ENCODE measurements at places on chromosomes 2 and 18.

- DNase-seq: peak; percentile 27
Measured at GRCh38 chr18:80022613-80023012, 11.6 kb upstream of the RBFA start.

- DNase-seq: no peak
Measured at GRCh38 chr2:101399021-101399799, 11.9 kb upstream of the CREG2 start.

GRCh38 chr2:241987726-241988125 is 118.2 kb downstream of the RTP5 start:
- no peak for DNase-seq

DNA sequence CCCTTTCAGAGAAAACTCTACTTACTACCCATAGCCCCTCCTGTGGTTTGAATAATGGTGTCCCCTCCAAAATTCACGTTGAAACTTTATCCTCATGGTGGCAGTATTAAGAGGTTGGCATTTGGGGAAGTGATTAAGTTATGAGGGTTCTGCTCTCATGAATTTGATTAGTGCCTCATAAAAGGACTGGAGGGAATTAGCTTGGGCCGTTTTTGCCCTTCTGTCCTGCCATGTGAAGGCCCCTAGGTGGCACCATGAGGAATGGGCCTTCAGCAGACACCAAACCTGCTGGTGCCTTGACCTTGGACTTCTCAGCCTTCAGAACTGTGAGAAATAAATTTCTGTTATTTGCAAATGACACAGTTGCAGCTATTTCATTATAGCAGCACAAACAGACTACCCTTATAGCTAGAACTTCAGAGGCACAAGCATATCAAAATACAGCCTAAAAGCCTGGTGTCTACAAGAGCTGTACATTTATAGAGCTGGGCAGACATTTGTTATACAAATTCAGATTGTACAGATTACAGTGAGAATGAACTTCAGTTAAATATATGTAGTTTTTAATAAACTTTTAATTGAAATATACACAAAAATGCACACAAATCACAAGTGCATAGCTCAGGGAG is 2.6 kb upstream of the PTPN2 start:
- DNase-seq: no peak

DNA sequence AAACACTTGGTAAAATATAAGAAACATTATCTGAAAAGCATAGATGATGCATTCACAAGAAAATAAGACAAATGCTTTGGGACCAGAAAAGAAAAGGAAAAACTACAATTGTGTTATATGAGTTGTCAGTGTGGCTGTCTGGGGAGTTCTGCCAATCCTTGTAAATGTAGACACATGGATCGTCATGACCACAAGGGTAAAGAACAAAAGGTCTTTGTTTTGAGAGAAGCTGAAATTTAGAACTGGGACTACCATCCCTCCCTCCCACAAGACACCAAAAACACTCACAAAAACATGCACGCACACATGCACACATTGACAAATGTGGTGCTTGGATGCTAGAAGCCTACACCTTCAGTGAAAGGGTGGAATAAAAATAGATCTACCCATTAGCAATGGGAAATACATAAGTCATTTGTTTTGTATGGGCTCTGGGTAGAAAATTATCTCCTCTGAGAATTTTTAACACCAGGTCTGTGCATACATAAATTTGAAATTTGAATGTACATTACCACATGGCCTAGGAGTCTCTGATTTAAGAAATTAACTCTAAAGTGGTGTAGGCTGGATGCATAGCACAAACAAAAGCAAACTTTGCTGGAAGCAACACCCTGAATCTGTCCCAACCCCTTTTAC is 266.2 kb upstream of the SLC39A10 start:
- DNase-seq: peak; percentile 19

DNA sequence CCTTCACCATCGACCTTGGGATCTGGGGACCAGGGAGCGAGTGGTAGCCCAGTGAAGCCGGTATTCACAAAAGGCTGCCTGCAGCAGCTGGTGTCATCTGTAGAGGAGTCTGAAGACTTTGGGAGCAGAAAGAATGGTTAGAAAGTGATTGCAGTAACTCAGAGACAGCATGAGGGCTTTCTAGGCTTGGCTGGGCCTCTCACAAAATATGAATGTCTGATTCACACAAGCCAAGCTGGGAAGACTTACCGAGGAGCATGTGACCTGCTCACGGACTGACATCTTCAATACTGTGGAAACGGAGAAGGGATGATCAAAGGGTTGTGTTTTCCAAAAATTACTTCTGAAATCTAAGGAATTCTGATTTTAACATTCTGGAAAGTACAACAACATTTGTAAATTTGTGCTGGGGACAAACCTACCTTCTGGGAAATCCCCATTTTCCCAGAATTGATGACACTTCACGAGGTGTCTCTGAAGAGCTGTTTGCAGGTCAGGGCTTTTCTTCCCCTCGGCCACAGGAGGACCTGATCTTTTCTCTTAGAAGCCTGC is 111.7 kb downstream of the ACOXL start:
- DNase-seq: no peak

GRCh38 chr2:32220445-32220844 is 44.2 kb downstream of the NLRC4 start:
- no peak for DNase-seq

DNA sequence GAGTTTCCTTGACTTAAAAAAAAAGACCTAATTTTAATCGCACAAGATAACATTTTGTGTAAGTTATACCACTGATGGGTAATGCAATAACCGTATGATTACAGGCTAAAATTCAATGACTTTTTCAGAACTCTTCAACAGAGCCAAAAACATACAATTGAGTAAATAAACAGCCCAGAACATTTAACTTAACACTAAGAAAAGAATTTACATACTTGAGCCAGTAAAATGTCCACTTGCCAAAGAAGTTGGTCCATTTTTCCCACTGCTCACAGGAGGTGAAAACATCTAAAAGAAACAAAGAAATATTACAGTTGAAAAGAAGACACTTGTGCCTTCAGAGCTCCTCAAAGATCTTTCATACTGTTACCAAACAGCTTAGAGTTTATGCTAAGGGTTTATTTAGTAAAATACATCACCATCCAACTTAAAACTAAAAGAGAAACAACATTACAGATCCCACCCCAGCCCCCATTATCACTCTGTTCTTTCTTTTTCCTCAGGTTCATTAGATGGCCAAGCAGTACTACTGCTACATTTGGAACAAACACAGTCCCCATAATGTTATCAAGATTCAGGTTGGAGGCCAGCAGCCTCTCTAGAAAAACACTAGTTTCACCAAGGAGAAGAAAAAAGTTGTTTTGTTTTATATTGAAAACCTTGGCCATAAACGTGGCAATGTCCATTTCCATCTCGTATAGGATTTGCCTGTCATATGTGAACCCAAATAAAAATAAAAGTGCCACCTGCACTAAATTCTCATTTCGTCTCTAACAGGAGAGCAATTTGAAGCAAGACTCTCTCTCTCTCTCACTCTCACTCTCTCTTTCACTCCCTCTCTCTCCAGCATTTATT is 2.7 kb downstream of the TCF4 start:
- no peak for DNase-seq
